Glutamatergic neuron (in vitro differentiated cells): ENCODE measurements at places on chromosomes 5 and 9. TPM values are rescaled to one million over a fixed set of nuclear protein-coding genes. Genes with fewer than 3 reads are reported as not detected.

GRCh38 chr5:129400395-129400983 is 59.6 kb upstream of the ADAMTS19 start:
- no peak for DNase-seq

GRCh38 chr5:87113861-87114260 is 153.8 kb upstream of the RASA1 start:
- DNase-seq, result no peak

The TEK gene
- total RNA-seq, result 1.0 TPM

DNA sequence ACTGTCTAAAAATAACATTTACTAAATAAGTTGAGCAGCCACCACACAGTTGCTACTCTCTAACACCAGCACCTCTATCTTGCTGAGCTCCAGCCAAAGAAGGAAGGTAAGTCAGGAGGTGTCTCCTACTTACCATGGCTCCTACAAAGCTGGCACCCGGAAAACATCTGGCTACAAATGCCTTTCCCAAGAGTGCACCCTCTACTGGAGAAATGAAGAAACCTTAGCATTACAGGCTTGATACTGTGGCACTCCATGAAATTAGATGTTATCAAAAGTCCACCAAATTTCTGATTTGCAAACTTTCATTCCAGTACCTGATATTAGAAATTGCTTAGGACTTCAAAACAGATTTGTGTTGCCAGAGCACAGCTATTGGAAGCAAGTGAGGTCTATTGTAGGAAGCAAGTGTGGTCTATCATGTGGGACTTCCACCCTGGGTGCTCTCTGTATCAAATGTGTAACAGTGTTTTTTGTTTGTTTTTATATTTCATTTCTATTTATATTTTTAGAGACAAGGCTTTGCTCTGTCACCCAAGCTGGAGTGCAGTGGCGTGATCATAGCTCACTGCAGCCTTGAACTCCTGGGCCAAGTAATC is 25.7 kb upstream of the RFK start:
- no peak for DNase-seq

DNA sequence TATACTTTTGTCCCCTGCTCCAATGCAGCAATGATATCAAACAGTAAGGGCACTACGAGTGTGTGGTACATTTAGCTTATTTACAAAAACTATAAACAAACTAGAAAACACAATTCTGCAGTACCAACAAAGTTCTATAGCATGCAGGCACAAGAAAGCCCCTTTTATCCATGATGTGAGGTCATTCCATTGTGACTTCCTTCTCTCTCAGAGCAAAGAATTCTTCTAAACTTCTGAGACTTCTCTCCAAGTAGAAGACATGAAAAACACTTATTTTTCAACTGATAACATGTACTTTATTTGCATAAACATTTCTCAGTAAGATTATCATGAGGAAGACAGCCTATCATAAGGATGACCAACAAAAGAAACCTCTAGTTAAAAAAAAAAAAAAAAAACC is 569.8 kb downstream of the TLE1 start:
- DNase-seq, result no peak

The PCDHGA10 gene
- 16.6 TPM for total RNA-seq

The RALGDS gene
- 449 TPM for total RNA-seq

The ITK gene
- total RNA-seq, result not detected

GRCh38 chr5:166276006-166276405 is 2015.4 kb upstream of the WWC1 start:
- DNase-seq, result no peak

GRCh38 chr5:177432143-177432838 is 5.8 kb downstream of the GRK6 start:
- DNase-seq, result no peak

DNA sequence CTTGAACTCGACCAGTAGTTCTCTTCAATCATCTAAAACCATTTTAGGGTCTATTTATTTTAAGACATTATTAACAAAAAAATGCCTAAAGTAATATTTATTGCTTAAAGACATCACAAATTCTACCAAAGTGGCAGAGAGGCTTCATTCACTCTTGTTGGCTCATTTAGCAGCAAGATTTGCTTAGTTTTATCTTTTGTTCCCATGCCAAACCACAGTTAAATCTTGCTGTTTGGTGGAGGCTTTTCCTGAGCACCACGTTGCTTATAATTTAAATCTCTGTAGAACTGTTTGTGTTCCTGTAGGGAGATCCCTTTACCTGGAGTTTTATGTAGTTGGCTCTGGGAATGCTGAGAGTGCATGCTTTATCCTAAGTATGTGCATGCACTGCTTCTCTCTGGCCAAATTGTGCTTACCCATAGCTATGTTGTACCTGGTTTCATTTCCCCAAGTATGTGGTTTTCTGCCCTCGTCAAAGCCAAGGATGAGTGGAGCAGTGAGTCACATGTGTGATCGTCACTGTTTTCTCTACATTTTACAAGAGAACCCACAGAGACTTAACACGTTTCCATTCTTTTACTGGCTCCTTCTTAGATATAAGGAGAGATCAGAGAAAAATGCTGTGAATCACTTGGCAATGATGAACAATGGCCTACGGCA is 42.1 kb upstream of the MAST4 start:
- no peak for DNase-seq

The PCDHB10 gene
- total RNA-seq, result 17.7 TPM

DNA sequence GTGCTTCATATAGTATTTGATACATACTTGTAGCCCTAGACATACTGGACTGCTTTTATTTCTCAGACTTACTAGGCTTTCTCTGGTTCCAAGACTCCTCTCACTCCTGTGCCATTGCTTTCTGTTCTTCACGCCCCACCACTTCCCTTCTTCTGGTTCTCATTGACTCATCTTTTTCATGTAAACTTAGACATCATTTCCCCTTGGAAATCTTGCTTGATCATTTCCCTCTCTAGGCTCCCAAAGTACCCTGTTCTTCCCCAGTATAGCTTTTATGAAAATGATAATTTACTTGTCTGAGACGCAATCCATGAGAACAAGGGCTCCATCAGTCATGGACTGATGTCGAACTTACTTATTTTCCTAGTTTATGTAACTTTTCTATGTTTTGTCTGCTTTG is 83.5 kb downstream of the TLR4 start:
- DNase-seq, result no peak

The CCL27 gene
- total RNA-seq, result 1.7 TPM

DNA sequence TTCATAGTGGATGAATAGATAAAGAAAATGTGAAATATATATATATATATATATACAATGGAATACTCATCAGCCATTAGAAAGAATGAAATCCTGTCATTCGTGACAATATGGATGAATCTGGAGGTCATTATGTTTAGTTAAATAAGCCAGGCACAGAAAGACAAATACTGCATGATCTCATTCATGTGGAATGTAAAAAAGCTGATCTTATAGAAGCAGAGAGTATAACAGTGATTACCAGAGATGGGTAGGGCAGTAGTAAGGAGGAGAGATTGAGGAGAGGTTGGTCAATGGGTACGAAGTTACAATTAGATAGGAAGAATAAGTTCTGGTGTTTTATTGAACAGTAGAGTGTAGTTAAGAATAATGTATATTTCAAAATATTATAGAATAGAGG is 19.7 kb upstream of the PCDHAC2 start:
- DNase-seq, result no peak

- no peak for DNase-seq
Measured at GRCh38 chr5:164097749-164098148, 592.3 kb downstream of the MAT2B start.

The BARHL1 gene
- not detected for total RNA-seq

GRCh38 chr9:100417815-100418214 is 9.1 kb upstream of the MSANTD3 start:
- DNase-seq, result no peak
